Upper lobe of left lung (tissue), 6 donors: ENCODE measurements at places on chromosomes 1 and 21. TPM values are rescaled to one million over a fixed set of nuclear protein-coding genes. Genes with fewer than 3 reads are reported as not detected.

CA6 gene
- total RNA-seq, result not detected

RABGGTB gene
- total RNA-seq, result 72.9 TPM

MRAP gene
- not detected for total RNA-seq

CLCA4 gene
- total RNA-seq, result not detected

SMIM1 gene
- 4.1 TPM for total RNA-seq

FAM163A gene
- not detected for total RNA-seq

DNAJC6 gene
- 3.5 TPM for total RNA-seq

NPPB gene
- total RNA-seq, result not detected

SLC26A9 gene
- 17.2 TPM for total RNA-seq

DNAJC11 gene
- total RNA-seq, result 35.9 TPM

ERVH48-1 gene
- not detected for total RNA-seq

RNU1-3 gene
- total RNA-seq, result under 0.01 TPM

OR2T35 gene
- not detected for total RNA-seq

TCHH gene
- total RNA-seq, result 0.20 TPM
